Activated CD4-positive, alpha-beta T cell treated with anti-CD3 and anti-CD28 coated beads for 36 hours (primary cell): ENCODE measurements at places on chromosomes 4 and X. TPM values are rescaled to one million over a fixed set of nuclear protein-coding genes. Genes with fewer than 3 reads are reported as not detected.

The PRPS2 gene
- total RNA-seq: 116 TPM

The VCX3A gene
- not detected for total RNA-seq

The TMPRSS11B gene
- total RNA-seq: not detected

The GALNT7 gene
- total RNA-seq: 11.4 TPM

The POU4F2 gene
- not detected for total RNA-seq

The HCCS gene
- total RNA-seq: 24.4 TPM

- DNase-seq: no peak
Measured at GRCh38 chr4:135927651-135928050, 1604.6 kb downstream of the PCDH18 start.

- DNase-seq: no peak
Measured at GRCh38 chr4:153138736-153139135, 65.5 kb upstream of the TRIM2 start.

- DNase-seq: no peak
Measured at GRCh38 chr4:20338841-20339240, 87.1 kb downstream of the SLIT2 start.

- DNase-seq: no peak
Measured at GRCh38 chrX:77076896-77077295, 370.3 kb upstream of the FGF16 start.

DNA sequence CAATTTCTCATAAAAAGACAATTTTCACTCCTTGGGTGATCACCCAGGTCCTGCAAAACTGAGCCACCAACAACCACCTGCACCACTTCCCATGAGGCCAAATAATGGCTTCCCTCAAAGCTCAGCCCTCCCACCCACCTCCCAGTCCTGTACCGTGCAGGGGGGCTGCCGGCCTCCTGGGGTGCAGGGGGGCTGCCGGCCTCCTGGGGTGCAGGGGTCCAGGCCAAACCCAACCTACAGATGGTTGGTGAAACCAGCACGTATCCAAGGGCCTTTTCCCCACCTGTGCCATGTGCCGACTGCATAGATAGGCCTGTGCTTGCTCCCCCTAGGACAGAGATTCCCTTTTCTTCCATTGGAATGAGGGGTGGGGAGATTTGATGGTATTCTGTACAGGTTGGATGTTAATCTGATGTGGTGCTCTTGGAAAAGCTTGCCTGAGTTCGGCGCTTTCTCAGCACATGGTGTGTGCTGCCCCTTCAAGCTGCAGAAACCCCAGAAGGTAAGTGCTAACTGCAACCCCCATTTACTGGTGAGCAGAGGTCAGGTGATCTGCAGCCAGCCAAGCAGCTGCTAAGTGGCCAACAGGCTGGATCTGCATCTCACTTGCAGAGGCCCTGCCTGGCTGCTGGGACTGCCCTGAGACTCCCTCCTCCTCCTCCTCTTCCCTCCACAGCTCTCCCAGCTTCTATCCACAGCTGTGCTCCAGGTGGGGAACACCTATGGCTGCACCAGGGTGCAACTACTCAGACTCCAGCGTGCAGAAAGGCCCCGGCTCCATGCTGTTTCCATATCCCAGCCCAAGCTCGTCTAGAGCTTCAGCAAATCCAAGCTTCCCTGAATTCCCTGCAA lies 38.8 kb downstream of the FRG1 start:
- no peak for DNase-seq

DNA sequence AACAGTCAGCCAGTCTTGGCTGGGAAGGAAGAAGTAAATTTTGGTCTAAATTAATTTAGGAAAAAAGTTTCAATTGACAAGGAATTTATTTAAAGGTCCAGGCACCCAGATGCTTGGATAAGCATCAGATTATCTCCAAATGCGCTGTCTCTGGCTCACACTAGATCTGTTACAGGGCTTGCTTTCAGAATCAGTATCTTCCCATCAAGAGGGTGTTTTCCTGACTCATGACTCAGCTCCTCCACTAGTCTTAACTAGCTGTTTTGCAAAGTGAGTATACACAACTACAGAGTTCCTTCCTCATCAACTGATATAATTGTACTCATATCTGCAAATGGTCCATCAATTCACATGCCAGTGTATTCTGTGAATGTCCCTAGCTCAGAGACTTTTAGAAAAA lies 482.1 kb upstream of the CPEB2 start:
- DNase-seq: no peak

GRCh38 chr4:127249767-127250108 lies 383.0 kb upstream of the INTU start:
- DNase-seq: no peak
